Fibroblast of skin of right quadriceps (primary cell): ENCODE measurements at places on chromosomes 16 and 17.

DNA sequence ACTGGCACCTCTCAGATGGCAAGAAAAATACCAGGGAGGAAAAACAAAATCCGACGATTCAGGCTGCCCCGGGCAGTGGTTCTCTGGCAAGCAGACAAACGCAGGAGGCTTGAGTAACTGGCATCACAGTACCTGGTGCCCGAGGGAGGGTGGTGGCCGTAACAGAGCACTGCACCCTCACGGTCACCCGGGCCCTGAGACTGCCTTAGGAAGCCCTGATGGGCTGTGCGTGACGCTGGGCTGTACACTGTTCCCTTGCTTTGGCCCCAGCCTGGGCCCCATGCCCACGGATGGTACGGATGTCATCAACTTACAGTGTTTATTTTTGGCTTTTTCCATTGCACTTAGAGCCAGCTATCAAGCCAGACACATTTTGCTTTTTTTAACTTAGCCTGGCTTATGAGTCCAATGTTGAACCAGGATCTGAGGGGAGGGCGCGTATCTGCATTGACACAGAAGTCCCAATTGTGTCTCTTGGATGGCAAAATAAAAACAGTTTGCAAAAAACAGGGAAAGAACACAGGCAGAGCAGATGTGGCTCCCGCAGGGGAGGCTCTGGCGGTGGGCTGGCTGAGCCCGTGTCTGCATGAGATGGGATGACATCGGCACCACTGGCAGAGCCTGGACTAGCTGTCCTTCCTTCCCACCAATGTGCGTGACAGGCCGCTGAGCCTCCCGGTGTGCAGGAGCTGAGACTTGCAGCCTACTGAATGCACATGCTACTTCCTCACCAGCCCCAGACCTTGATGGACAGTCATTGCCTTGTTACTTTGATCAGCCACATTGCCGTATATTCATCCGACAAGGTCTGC, 287.7 kb downstream of the FOXL1 start:
- DNase-seq: no peak

DNA sequence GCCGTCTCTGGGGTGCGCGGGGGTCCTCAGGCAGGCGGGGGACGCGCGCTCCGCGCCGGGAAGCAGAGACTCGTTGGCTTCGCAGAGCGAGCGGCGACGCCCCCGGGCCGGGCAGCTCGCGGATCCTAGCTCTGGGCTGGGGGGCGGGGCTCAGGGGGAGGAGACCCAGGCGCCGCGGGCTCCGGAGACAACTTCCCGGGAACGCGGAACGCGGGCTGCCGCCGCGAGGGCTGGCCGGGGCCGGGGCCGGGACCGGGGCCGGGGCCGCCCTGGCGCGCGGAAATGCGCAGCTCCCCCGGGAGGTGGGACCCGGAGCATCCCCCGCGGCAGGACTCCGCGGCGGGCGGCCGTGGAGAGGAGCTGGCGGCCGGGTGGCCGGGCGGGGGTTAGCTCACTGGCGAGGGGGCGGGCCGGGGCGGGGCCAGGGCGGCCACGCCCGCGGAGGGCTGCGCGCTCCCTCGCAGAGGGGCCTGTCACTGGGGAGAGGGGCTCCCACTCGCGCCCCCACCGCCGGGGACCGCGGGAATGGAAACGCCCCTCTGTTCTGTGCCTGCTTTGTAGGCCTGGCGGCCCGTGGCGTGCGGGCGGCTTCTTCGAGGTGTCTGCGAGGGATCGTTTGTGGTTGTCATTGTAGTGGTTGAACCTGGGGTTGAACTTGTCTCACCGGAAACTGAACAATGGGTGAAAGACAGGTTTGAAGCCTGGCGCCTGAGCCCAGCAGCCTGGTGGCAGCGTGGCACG, at the start of gene GAS7:
Gene GAS7 (minus strand): TSS at position 98 of the 741 bp plus-strand sequence.
- DNase-seq: peak; percentile 57

DNA sequence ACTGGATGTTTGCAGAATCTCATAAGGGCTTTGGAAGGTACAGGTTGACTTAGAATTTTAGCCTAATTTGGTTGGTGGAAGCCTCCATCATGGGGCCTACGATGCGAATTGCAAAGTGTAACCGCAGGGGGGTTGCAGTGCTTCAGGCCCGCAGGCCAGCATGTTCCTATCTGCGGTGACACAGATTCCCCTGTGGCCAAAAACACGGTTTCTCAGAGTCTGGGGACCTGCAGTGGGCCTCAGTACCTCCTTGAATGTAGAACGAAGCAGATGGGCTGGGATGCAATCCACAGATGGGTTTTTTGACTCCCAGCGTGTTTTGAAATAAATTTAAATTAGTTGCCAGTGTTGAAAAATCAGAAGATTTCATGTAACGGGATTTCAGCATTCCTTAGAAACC, 34.7 kb downstream of the KIAA0513 start:
- no peak for DNase-seq

DNA sequence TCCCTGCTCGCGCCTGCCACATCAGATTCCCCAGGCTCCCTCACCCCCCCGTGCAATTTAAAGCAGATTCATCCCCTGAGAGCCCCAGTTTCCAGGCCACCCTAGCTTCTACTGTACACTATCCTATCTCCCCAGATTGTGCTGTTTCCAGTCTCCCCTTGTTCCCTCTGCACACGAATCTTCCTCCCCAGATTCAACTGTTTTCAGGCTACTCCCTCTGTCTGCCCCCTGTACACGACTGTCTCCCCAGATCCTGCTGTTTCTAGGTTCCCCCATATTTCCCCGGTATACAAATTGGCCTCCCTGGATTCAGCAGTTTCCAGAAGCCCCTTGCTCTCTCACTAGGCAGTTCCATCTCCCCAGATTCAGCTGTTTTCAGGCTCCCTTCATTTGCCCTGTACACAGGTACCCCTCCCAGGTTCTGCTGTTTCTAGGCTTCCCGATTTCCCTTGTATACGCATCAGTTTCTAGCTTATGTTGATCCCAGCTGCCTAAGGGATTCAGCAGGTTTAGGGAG, 22.9 kb downstream of the COPZ2 start:
- no peak for DNase-seq

GRCh38 chr17:57388131-57388725, 131.9 kb downstream of the MSI2 start:
- DNase-seq: no peak
